ENCODE measurements at places on chromosomes 7 and 10.

GRCh38 chr10:18254086-18254485 lies 113.9 kb downstream of the CACNB2 start:
- no peak for DNase-seq

DNA sequence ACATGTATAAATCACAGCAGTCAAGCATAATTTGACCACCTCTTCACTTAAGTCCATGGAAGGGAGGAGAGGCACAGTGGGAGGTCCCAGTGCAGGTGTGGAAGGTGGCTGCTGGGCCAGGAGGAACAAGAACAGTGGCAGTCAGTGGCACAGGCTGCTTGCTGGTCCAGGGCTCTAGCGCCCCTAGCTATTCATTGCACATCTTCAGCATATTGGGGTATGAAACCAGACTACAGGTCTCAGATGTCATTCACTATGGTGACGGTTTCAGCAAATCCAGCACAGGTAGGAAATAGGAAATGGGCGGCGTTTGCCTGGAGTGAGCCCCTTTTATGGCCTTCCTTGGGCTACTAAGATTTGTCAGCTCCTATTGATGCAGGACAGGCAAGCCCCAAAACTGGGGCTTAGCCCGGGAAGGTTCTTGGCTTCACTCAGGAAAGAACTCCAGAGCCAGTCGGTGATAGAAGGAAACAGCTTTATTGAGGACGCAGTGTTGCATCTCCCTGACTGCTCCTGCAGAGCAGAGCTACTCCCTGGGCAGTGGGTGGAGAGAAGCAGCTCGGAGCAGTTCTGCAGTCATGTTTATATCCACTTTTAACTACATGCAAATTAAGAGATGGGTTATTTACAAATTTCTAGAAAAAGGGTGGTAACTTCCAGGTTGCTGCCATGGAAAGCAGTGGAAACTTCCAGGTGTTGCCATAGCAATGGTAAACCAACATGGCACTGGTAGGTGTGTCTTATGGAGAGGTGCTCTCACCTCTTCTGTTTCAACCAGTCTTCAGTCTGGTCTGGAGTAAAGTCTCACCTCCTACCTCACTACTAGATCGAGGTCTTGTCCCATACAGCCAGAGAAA lies 608.8 kb downstream of the PARD3 start:
- no peak for DNase-seq

GRCh38 chr10:101655570-101655969 lies 39.4 kb downstream of the FBXW4 start:
- DNase-seq, result no peak

- DNase-seq, result no peak
These were observed 202.2 kb upstream of the KIAA1217 start for GRCh38 chr10:24006741-24007140.

DNA sequence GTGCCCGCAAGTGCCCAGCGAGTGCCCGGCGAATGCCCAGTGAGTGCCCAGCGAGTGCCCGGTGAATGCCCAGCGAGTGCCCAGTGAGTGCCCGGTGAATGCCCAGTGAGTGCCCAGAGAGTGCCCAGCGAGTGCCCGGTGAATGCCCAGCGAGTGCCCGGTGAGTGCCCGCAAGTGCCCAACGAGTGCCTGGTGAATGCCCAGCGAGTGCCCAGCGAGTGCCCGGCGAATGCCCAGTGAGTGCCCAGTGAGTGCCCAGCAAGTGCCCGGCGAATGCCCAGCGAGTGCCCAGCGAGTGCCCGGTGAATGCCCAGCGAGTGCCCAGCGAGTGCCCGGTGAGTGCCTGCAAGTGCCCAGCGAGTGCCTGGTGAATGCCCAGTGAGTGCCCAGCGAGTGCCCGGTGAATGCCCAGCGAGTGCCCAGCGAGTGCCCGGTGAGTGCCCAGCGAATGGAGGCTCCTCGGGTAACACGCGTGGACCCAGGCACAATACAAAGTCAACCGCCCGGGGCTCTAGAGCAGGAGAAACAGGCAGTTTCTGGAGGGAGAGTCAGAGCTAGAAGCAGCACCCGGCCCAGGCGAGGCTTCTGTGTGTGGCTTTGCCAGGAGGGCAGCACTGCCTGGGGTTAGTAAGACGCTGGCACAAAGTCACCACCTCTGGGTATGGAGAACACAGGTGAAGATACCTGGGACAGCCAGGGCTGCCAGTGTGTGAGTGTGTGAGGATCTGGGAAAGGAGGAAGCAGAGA lies 38.2 kb upstream of the CFAP46 start:
- no peak for DNase-seq

DNA sequence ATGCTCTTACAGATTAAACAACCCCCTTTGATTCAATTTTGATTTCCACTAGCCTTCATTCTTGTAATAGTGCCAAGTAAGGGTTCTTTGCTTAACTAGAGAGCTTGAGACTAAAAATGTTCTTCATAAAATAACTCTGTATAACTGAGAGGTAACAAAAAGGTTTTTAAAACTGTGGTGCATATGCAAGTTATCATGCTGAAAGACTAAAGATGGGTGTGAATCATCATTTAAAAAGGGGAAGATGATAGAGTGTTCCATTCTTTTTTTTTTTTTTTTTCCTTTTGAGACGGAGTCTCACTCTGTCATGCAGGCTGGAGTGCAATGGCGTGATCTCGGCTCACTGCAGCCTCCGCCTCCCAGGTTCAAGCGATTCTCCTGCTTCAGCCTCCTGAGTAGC lies 11.1 kb downstream of the MDFIC start:
- DNase-seq, result no peak

DNA sequence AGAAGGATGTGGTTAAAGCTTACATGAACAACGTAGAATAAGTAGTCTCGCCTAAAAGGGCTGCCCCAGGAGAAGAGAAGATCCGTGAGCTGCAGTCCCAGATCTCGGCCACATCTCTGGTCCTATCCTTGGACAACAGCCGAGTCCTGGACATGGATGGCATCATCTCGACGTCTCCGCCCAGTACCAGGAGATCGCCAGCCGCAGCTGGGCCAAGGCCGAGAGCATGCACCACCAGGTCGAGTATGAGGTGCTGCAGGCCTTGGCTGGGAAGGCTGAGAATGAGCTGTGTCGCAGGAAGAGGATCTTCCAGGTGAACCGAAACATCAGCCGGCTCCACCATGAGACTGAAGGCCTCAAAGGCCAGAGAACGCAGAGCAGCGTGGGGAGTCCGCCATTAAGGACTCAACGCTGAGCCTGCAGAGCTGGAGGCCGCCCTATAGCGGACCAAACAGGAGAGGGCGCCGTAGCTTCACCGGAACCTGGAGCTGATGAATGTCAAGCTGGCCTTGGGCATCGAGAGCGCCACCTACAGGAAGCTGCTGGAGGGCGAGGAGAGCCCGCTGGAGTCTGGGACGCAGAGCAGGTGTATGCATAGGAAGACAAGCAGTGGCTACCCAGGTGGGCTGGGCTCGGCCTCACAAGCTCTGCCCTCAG lies 22.2 kb downstream of the LIPK start:
- peak; percentile 2 for DNase-seq

GRCh38 chr10:60511477-60512229 lies 122.0 kb upstream of the ANK3 start:
- no peak for DNase-seq

DNA sequence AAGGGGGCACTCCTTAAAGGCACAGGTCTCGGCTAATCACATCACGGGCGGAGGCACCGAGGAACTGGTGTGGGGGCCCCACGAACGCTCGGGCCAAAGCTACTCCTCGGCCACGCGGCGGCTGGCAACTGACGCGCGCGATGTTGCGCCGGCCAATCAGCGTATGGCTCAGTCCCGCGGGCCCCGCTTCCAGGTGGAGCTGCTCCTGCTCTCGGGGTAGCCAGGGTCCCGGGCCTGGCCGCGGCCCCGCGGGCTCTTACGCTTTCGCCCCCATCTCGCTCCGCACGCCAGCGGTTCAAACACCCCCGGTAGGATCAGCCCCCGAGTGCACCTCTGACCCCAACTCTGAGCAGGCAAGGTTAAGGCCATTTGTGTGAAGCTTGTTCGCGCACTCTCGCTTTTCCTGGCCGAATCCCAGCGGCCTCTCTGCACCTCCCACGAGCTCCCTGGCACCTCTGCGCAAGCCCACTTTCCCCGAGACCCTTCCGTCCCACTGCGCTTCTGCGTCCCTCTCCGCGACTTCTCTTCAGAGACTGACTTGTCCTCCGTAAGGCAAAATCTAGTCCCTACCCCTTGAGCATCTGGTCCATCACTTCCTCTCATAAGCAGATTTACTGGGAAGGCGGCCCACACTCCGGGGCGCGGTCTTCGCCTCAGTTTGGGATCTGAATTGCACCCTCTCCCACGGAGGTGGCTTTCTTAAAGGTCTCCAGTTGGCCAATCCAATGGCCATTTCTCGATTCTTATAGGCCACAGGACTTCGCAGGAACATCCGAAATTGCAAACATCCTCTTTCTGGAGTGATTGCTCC lies 200.9 kb upstream of the TBX20 start:
- DNase-seq, result no peak

- no peak for DNase-seq
These were observed 139.1 kb upstream of the CSTF2T start for GRCh38 chr10:51838471-51838870.

DNA sequence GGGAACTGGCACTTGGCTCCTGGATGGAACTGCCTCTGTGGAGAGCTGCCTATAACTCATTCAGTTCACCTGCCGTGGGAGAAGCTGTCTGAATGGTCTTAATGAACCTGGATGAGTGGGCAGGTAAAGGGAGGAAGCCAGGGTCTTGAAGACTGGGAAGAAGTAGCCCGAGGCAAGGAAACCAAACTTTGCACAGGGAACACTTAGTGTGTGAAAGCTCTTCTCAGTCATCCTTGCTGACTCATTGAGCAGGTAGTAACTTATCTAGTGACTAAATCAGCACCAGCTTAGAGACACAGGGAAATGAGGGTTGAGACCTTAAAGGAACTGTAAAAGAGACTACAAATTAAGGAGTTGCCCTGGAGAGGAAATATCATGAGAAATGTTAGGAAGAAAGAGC lies 9.9 kb downstream of the LRRC4 start:
- no peak for DNase-seq

DNA sequence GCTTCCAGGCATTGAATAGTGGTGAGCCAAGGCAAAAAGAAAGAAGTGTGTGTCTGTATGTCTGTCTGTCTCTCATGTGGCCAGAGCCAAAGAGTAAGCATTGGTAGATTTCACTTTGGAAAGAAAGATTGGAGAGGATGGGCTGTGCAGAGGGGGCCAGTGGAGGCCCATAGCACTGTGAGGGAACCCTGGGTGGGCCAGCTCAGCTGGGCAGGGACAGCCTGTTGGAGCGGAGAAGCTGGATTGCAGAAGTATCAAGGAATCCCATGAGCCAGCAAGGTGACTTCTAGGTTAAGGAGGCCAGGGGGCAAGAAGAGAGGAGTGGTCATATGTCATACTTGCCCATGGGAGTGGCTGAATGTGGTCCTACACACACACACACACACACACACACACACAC lies 1.5 kb upstream of the GRID1 start:
- DNase-seq, result no peak

GRCh38 chr10:70912556-70912955 lies 24.2 kb upstream of the PCBD1 start:
- no peak for DNase-seq

- no peak for DNase-seq
These were observed 13.9 kb upstream of the PPP3CB start for GRCh38 chr10:73509695-73510094.

DNA sequence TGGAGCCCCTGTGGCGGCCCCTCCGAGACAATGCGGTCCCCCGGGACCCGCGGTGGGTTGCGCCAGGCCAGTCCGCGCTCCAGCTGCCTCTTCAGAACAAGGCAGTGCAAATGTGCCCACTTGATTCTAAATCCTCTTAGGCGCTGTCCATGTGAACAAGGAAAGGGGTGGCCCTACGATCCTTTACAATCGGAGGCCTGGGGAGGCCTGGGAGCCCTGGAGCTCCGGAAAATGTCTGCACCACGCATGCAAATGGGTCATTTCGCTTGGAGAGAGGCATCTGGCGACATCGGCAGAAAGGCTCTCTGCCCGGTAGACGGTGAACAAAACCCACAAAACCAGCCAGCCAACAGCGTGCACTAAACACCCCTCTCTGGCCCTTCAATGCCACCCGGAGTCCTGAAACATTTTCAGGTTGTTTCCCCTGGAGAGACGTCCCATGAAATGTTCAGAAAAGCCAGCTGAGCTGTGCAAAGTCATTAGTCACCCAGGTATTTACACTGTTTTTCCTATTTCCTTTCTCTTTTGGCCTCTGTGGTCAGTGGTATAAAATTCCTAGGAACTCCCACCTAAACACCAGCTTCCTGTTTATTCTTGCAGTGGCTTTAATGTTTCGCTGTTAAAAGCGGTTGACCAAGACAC lies 102.8 kb upstream of the ZNF438 start:
- DNase-seq, result no peak

- no peak for DNase-seq
These were observed 33.4 kb downstream of the DCLRE1A start for GRCh38 chr10:113820507-113820906.

DNA sequence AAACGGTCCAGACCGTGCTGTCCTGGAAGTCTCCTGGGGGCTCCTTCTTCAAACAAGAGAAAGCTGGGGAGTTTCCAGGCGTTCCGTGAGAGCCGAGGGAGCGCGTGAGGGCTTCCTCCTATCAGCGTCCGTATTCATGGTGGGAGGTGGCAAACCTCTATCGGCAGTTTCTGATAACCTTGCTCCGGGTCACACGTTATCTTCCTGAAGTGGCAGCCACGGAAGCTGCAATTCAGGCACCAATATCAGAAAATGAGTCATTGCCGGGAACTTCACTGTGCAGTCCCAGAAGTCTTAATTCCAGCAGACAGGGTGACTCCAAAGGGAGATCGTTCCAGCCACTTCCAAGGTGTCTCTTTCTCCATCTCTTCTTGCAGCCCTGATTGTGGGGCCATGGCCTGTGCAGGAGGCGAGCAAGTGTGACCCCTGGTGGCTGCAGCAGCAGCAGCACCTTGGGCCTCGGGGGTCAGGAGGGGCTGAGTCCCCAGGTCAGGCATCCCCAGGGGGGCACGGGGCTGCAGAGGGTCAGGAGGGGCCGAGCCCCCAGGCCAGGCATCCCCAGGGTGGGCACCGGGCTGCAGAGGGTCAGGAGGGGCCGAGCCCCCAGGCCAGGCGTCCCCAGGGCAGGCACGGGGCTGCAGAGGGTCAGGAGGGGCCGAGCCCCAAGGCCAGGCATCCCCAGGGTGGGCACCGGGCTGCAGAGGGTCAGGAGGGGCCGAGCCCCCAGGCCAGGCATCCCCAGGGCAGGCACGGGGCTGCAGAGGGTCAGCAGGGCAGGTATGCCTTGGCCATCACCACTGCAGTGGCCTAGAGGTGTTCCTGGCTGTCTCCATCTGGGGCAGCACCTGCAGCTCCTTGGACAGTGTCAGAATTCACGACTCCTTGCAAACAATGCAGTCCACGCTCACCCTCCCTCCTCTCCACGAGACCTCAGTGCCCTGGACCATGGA lies 538.7 kb downstream of the DNAJB6 start:
- DNase-seq, result peak; percentile 57

Data from activated CD4-positive, alpha-beta T cell treated with anti-CD3 and anti-CD28 coated beads, Interleukin-2, amount 50 U/mL, for 1 hour (primary cell).